Activated CD4-positive, alpha-beta T cell treated with anti-CD3 and anti-CD28 coated beads for 36 hours (primary cell): ENCODE measurements at places on chromosomes 5 and 9.

- no peak for DNase-seq
These were observed 45.2 kb upstream of the FCN2 start for GRCh38 chr9:134835448-134835847.

- DNase-seq = no peak
These were observed 1.1 kb upstream of the PDCD6 start for GRCh38 chr5:270340-270739.

- DNase-seq = peak; percentile 39
These were observed 159.4 kb downstream of the MYO10 start for GRCh38 chr5:16776611-16777251.

GRCh38 chr9:99182356-99182755 is 39.4 kb downstream of the ALG2 start:
- DNase-seq = no peak
